Stimulated activated naive CD4-positive, alpha-beta T cell treated with Interleukin-2 at 50 U/mL for 16 hours (primary cell): ENCODE measurements at places on chromosomes 13 and 19.
A peak's percentile ranks its signal among the peaks of the same experiment; 100 is the strongest.

DNA sequence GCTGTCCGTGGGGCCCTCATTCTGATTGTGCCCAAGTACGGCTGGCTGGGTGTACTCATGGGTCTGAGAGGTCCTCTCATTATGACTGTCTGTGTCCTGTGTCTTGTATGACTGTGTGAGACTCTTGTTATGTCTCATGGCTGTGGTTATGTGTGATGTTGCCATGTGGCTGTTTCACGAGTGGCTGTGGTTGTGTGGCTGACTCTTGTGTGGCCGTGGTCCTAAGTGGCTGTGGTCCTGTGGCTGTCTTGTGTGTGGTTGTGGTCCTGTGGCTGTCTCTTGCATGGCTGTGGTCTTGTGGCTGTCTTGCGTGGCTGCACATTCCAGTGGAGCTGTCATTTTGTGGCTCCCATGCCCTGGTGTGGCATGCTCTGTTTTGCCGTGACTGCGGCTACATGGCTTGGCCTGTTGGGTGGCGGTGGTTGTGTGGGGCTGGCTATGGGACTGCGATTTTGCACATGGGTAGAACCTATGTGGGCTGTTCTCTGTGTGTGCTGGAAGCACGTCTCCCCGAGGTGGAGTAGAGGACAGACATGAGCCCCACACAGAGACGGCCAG lies 2.5 kb downstream of the LYL1 start:
- peak; percentile 66 for DNase-seq

DNA sequence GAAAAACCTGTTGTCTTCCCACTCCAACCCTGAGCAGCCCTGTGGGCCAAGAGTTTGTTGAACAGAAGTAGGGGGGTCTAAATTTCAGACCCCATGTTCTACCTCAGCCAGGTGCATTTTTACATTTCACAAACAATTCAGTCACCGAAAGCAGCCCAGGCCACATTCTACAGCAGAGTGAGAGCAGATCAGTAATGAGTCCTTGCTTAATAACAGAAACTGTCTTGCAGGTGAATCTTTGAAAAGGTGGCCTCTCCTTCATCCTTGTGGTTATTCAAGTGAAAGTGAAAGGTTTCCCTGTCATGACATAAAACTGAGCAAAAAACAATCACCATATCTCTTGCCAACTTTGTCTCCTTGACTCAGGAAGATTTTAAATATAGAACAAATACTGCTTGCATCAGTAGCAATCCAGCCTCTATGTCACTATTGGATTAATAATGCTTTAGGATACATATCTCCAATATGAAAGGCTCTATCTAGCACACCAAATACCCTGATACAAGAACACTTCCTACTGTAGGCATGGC lies 670.2 kb downstream of the DIAPH3 start:
- no peak for DNase-seq

DNA sequence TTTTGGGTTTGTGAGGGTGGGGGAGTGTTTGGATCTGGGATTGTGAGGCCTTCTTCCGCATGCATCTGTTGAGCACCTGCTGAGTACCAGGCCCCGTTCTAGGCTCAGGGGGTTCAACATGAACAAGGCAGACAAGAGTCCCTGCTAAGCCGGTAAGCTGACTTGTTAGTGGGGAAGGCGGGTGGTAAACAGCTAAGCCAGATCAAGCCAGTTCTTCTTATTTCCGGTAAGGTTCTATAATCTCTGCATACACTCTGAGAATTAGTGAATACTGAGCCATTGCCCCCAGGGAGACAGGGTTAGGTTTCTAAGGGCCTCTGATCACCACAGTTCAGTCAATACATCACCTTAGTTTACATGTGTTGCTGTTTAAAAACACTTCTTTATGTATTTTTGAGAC lies 9.9 kb upstream of the EHD2 start:
- no peak for DNase-seq

GRCh38 chr19:16509141-16510061 lies 13.2 kb downstream of the C19orf44 start:
- no peak for DNase-seq

DNA sequence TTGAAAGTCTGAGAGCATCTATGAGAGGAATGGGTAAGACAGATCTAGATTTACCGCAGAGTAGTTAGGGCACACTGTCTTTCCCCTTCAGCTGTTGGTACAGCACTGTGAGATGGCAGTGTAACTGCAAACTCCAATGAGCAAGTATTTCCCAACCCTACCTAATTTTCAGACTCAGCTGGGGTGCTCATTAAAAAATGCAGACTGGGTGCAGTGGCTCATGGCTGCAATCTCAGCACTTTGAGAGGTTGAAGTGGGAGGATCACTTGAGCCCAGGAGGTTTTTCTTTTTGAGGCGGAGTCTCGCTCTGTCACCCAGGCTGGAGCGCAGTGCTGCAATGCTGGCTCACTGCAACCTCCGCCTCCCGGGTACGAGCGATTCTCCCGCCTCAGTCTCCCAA lies 12.6 kb downstream of the QPCTL start:
- DNase-seq: no peak

GRCh38 chr13:58978331-58978730 lies 1185.4 kb downstream of the DIAPH3 start:
- DNase-seq: no peak

GRCh38 chr19:51375504-51376221 lies 3.2 kb upstream of the NKG7 start:
- DNase-seq: no peak

- DNase-seq: no peak
Measured at GRCh38 chr13:76000131-76000530, 364.0 kb downstream of the LMO7 start.

DNA sequence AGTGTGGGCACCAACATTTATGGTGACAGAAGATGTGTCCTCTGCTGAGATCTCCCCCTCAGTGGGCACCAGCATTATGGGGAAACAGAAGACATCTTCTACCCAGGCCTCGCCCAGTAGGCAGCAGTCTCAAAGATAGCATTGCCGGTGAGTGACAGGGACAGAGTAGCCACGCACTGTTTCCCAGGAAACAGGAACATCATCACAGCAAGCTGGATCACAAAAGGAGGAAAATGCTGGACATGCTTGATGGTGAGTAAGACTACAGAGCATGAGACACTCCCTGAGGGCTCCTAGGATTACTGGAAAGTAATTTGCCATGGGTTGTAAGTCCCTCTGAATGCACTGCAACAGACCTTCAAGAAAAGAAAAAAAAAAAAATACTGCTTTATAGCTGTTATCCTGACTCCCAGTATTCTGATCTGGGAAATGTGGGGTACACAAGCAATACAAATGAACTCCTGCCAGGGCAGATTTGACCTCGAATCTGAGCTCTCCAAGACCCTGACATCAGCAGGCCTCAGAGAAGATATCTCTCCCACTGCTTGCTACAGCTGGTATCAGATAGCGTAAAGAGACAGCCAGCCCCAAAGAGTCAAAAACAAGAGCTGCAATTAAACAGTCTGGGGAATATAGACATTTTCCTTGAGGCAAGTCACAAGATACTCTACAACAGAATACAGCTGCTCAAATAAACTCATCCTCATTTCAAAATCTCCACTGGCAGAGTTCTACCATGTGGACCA lies 180.4 kb downstream of the RBM26 start:
- no peak for DNase-seq
